ENCODE measurements at places on chromosomes 6 and 20.
A peak's percentile ranks its signal among the peaks of the same experiment; 100 is the strongest.

DNA sequence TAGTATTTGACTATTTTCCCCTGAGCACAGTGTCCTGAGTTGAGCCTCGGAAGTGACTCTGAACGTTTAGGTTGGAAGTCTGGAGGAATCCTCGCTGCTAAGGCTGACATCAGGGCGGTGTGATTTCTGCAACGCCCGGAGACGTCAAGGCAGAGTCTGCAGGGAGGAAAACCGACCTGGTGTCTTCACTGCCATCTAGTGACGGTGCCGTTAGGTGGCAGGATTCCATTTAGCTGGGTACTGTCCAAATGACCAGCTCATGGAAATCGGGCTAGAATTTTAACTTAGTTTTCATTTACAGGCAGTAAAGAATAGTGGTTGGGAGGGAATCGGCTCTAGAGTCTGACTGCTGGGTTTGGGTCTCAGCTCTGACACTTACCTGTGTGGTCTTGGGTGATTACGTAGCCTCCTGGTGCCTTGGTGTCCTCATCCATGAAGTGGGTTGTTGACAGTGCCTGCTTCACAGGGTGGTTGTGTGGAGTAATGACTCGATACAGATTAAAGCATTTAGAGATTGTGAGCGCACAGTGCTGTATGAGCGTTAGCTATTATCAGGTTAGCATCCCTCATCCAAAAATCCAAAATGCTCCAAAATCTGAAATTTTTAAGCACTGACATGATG lies 35.0 kb downstream of the FOXF2 start:
- DNase-seq = peak; percentile 21

DNA sequence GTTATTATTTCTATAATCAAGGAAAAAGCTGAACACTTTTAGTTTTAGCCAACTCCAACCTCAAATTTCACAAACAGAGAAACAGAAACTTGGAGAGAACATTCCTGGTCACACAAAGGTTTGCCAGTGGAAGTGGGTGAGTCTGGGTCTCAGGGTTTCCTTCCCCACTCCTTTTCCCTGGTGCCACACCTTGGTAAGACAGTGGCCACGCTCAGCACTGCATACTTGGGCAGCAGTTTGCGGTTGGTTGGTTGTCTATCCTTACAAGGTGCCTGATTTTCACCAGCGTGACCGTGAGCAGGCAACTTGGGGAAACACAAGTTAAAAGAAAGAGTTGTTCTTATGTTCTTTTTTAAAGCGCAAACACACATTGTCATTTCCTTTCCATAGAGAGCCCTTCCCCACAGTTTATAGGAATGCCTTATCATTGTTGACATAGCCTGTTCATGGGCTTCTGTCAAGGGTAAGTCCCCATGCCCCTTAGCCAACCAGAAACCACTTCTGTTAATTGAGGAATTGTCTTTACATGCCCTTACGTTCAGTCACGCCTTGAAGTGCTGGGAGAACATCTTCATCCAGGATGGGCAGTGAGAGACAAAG lies 82.2 kb downstream of the RIN2 start:
- DNase-seq = no peak

DNA sequence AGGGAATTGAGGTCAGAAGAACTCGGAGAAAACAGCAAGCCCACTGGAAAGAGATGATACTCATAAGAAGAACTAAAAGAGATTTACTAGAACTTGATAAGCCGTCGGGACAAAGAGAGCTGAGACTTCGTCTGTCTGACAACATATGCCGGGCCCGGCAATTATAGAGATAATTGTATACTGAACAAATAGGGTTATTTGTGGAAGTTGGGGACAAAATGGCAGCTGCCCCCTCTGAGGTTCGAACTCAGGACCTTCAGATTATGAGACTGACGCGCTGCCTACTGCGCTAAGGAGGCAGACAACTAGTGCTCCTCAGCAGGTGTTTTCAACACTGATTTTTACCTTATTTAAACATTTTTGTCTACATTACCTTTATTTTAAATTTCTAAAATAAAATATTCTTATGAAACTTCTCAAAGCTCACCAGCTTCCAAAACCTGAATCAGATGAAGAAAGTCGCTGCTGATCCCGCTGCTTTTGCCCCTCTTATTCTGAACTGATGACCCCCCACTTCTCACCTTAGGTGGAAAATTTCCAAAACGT lies 29.3 kb upstream of the TRIM27 start:
- peak; percentile 35 for DNase-seq

GRCh38 chr20:21087862-21088540 lies 18.2 kb downstream of the LINC00237 start:
- DNase-seq = no peak

- no peak for DNase-seq
Measured at GRCh38 chr20:20658871-20659431, 53.5 kb downstream of the RALGAPA2 start.

- DNase-seq = no peak
Measured at GRCh38 chr6:103983860-103984259, 875.9 kb downstream of the HACE1 start.

DNA sequence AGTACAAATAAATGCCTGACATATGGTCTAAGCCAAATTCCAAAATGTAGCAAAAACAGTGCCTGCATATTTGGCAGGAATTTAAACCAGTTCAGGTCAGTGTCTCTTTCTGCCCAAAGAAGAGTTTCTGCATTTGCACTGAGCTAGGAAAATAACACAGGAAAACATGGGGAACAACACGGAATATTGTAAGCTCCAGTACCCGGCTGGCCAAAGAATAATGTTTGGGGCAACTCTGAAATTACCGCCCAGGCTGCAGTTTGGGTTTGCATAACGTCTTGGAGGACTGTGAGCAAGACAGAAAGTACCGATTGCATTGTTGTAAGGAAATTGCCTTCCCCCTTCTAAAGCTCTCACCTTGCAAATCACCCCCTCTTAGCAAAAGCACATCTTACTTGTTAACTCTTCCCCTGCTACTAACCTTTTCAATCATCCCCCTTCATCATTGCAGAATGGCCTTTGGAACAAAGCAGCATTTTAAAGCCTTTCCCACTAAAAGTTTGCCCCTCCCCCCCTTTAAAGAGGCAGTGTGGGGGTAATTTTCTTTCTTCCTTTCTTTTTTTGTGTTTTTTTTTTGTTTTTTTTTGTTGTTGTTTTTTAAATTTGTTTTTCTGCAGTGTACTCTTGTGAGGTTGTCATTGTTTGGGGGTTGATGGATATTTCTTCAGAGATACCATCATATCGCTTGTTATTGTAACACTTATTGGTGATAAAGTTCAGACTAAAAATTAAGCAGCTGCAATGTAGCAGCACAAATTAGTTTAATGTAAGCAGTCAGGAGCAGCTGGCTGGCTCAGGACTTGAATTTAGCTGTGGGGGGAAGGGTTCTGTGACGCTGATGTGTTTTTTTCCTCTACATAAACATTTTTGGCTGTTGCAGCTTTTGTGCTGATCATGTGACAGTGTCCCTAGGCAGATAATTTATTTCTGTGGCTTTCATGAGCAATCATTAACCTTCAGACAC lies 100.0 kb upstream of the CITED2 start:
- peak; percentile 65 for DNase-seq

DNA sequence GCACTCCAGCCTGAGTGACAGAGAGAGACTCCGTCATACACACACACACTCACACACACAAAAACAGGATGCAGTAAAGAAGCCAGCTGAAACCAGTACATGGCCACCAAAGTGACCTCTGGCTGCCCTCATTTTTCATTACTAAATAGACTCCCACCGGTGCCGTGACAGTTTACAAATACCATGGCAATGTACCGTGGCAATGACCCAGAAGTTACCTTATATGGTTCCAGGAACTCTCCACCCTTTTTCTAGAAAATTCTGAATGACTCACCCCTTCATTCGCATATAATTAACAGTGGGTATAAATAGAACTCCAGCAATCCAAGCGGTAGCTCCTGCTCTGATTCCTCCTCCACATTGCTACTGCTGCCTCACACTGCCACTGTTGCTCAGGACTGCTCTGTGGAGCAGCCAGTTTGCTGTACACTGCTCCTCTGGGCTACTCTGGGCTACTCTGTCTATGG lies 57.7 kb downstream of the SNX5 start:
- DNase-seq = peak; percentile 55

GRCh38 chr6:43491750-43492661 lies 14.6 kb downstream of the TJAP1 start:
- DNase-seq = peak; percentile 60

DNA sequence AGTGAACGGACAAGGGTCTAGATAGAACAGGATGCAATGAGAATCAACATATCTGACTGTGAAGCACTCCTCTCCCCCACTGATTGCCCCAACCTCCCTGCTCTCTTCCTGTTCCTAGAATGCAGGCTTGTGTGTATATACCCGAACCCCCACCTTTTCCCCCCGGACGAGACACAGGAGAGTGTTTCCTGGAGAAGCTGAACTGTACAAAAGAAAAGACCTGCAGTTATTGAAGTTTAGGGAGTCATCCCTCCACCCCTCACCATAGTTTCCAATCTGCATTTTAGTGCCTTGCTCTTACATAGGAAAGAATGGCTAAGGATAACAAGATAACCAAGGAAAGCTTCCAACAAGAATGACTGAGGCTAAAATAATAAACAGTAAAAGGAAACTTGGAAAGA lies 55.5 kb upstream of the PDE10A start:
- DNase-seq = no peak

- DNase-seq = peak; percentile 98
Measured at GRCh38 chr6:143842902-143843676, at the start of gene LTV1. LTV1 (plus strand) TSS chr6:143843338; CDS start chr6:143843478, 140 bp downstream.

- peak; percentile 14 for DNase-seq
Measured at GRCh38 chr6:116497113-116497676, 14.2 kb upstream of the CALHM5 start.

- DNase-seq = no peak
Measured at GRCh38 chr20:16469395-16469905, 103.8 kb downstream of the KIF16B start.

DNA sequence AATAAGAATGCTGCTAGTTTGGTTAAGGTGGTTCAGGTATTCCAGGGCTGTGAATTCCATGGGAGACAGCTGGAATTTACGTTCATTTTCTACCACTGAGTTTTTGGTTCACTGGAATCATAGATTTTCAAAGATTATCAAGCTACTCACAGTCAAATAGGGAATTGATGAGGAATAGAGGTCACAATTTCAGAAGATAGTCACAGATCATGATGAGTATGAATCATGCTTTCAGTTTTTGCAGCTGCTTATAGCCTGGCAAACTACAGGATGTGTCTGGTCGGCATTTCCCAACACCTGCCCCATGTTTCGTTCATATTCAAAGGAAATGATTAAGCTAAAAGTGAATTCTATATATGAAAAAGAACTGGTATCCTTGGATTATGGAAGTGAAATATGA lies 58.7 kb downstream of the BCKDHB start:
- DNase-seq = no peak

DNA sequence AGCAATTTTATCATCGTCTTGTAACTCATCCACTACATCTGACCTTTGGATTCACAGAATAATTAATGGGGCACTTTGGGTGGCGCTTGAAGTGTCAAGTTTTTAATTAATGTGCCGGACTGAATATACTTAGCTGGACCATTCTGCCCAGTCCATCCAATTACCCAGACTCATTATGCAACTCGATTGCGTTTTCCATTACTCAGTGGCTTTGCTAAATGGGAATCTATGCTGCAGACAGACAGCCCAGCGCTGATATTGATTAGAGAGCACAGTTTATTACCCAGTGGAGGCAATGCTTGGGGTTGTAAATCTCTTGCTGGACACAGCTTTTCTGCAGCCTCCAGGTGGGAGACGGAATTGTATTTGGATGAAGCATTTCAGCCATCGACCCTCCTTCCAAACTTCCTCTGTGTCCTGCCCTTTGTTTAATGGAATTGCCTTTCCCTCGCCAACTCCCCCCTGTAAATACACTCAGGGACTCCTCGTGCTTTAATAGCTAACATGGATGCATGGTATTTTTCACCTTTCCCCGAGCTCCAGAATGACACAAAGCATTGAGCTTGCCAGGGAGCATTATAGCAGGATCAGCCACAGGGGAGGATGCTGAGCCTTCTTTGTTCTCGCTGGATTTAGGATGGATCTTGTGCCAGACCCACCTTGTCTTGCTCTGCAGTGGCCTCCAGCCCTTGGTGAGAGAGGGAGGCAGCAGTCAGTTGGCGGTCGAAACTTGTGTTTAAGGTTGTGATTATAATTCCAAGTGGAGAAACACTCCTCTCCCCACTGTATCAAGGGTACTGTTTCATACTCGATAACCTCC lies 59.7 kb downstream of the EDN3 start:
- DNase-seq = no peak

DNA sequence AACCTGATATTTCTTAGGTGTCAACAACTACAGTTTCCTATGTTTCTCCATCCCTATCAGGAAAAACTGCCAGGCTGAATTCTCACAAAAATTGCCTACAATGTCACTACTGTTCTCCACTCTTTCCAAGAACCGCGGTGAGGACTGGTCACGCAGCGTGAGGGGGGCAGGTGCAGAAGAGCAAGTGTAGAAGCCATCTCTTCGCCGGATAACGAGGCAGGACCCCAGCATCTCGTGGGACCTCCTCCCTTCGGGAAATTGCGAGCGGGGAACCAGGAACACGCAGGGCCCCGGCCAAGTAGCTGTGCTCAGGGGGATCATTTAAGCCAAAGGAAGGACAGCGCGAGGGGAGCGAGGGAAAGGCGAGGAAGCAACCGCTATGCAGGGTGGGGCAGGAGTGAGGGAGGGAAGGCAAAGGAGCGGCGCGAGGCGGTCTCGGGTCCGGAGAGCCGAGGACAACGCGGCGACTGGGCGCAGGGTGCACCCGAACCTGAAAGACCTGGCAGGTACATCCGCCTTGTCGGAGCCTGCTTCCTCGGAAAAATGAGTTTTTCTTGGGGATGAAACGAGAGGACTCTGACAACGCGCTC lies 559 bp downstream of the APMAP start:
- DNase-seq = no peak

DNA sequence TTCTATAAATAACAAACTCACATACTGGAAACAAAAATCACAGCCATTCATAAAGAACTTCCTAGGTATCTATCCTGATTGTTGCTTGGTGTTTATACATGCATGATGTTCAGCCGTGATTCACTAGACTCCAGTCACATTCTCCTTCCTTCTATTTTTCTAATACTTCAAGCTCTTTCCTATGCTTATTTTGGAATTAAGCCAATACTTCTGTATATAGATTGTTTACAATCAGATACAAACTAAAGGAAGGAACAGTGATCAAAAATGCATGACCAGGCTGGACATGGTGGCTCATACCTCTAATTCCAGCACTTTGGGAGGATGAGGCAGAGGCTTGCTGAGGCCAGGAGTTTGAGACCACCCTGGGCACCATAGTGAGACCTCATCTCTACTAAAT lies 377.5 kb upstream of the IRAK1BP1 start:
- DNase-seq = no peak

- DNase-seq = no peak
Measured at GRCh38 chr6:112743323-112743722, 396.2 kb downstream of the RFPL4B start.

DNA sequence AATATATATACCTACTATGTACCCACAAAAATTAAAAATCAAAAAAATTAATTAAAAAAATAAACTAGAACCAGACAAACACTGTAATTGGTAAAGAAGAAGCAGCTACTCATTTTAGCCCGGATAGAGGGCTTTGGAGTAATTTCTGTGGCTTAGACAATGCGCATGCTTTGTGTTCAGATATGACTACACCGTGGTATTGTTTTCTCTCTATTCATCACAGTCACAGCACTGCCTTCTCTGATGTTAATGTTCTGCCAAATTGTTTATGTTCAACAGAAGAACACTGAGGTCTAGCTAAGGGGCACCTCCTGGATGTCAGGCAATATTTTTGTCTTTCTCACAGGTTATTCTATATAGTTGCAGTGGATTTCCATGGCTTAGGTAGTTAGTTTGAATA lies 77.5 kb upstream of the GJE1 start:
- no peak for DNase-seq

GRCh38 chr6:150681578-150682395 lies 82.1 kb downstream of the PLEKHG1 start:
- no peak for DNase-seq

Data from muscle of arm (tissue), 14 donors.